ENCODE measurements at places on chromosomes 6 and 20. TPM values are rescaled to one million over a fixed set of nuclear protein-coding genes. Genes with fewer than 3 reads are reported as not detected.

DAAM2 gene
- total RNA-seq: 5.3 TPM

DNA sequence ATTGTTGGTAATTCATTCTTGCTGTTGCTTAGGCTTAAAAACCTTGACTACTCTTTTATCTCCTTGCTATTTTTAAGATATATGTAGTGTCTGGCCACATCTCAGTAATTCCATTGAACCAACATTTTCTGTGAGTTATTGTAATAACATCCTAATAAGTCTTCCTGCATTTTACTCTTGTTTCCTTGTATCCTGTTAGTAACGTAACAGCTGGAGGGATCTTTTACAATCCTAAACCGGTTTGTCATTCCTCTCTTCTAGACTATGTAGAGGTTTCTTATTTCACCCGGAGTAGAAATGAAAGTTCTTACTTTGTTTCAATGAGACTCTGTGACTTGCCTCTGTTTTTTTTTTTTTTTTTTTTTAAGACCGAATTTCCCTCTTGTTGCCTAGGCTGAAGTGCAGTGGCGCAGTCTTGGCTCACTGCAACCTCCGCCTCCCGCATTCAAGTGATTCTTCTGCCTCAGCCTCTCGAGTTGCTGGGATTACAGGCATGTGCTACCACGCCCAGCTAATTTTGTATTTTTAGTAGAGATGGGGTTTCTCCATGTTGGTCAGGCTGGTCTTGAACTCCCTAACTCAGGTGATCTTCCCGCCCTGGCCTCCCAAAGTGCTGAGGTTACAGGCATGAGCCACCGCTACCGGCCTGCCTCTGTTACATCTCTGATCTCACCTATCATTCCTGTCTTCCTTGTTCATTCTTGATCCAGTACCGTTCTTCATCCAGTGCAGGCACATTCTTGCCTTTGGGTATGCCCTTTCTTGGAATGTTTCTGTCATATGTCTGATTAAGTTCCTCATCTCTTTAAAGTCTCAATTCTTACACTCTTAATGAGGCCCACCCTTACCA is 44.7 kb downstream of the NCOA3 start:
- no peak for DNase-seq

DNA sequence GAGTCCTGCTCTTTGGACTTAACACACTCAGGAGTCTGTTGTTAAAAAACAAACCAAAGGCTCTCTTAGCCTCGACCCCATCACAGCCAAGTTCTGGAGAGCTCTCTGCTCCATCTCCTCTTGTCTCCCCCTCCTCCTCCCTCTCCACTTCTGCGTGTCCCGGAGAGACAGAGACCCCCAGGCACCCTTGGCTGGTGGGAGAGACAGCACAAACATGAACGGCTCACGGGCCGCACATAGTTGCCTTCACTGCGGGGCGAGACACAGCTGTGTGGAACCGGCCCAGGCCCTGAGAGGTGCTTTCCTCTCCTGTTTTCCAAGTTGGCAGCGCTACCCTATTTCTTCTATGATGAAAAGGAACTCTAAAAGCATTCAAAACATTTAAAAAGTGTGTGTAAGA is 23.3 kb upstream of the MYT1 start:
- no peak for DNase-seq

DNA sequence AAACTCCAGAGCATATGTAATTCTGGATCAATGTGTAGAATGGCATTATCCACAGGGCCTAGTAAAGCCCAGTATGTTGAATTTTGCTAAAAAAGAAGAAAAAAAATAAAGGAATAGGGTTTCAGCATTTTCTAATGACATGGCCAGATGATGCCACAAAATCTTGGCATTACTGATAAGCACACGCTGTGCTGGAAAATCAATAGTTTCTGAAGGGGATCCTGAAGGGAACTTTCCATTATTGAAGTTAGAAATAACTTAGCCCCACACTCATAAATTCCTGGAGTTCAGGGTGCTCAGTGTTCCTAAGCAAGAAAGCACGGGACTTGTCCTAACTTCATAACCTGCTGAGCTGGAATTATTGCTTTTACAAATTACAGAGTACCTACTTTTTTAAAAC is 10.8 kb downstream of the TENT5A start:
- no peak for DNase-seq

- DNase-seq: no peak
These were observed 134.7 kb downstream of the BTBD9 start for GRCh38 chr6:38504996-38505395.

DNA sequence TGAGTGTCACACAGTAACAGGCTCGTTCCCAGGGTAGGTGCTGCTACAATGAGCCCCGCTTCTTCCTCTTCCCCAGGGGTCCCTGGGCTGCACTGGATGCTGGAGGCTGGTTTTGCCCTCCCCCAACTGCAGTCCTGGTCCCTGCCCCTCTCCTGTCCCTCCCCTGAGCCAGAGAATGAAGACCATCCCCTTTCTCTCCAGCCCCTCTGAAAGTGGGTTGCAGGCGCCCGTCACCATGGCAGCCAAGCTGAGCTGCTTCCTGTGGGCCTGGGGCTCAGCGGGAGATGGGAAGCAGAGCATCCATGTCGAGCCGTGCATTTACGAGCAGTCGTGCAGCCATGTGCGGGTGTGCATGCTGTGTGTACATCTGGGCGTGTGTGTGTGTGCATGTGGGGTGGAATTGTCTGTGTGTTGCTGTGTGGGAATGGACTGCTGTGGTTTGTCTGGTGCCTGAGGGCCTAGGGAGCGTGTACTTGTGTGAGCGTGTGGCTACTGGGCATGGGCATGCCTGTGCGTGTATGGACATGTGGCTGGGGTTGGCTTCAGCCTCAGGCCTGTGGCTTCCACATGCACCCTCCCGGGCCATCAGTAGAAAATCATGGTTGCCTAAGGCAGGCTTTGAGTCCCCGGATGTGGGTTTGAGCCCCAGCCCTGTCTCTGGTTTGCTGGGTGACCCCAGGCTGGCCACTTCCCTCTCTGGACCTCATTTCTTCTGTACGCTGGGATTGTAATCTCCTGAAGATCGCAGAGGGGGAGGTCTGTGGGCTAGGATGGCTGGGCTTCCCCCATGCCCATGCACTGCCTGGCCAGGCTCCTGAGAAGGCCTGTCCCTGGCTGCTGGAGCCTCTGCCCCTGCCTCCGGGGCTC is 48.8 kb downstream of the SRC start:
- DNase-seq: no peak

Measured in frontal cortex (tissue), 4 donors.